ENCODE measurements at places on chromosomes 3 and 15.

DNA sequence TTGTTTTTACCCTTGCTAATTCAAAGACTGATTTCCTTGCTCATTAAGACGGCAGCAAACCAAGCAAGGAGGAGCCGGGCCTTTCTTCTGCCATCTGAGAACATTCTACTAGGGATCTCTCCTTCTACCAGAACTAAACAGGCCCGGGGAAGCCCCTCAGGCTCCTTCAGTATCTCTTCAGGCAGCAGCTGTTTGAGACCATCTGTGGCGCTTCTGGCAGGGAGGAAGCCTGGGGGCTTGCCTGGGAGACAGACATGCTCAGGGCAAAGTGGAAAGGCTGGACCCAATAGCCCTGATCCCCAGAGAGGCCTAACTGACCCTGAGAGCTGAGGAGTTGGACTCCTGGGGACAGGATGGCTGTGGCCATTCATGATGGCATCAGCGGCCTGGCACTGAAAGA, 67.9 kb downstream of the FEM1B start:
- DNase-seq: no peak

DNA sequence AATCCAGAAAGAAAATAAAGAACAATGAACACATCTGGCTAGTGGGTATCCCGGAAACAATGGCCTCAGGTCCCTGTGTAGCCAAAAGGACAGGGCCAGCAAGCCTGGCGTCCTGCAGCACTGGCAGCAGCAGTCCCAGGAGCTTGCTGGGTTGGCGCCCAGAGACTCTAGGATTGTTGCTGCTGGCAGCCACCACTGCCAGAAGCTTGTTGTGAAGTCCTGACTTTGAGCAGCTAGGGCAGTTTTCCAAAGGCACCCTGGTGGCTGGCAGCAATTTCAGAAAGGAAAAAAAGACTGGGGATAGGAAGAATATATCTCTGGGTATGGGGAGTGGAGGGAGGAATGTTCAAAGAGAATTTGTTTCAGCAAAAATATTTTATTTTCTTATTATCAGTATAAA, 11.3 kb downstream of the SHQ1 start:
- no peak for DNase-seq

DNA sequence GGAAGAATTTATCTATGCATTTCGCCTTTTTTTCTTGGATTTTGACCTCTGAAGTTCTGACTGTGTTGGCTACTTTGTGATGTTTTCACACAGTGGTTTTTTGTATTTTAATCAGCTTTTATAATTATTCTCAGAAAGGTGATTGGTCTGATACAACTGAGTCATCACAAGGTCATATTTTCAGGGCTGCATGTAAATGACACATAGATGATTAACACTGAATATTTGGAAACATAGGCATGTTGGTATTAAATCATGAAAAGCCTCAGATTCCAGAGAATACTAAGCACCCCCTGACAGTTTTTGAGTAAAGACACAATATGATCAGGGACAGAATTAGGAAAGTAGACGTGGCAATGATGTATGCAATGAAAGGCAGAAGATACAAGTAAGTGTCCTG, 175.5 kb upstream of the SLCO3A1 start:
- DNase-seq: no peak

DNA sequence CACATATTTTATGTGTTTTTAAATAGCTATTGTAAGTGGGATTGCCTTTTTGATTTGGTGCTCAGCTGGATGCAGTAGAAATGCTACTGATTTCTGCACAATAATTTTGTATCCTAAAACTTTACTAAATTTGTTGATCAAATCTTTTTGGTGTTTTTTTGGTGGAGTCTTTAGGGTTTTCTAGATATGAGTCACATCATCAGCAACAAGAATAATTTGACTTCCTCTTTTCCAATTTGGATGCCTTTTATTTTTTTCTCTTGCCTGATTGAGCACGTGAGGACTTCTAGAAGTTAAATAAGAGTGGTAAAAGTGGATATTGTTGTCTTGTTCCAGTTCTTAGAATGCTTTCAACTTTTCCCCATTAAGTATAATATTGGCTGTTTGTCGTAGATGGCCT, 51.3 kb downstream of the TLNRD1 start:
- no peak for DNase-seq

DNA sequence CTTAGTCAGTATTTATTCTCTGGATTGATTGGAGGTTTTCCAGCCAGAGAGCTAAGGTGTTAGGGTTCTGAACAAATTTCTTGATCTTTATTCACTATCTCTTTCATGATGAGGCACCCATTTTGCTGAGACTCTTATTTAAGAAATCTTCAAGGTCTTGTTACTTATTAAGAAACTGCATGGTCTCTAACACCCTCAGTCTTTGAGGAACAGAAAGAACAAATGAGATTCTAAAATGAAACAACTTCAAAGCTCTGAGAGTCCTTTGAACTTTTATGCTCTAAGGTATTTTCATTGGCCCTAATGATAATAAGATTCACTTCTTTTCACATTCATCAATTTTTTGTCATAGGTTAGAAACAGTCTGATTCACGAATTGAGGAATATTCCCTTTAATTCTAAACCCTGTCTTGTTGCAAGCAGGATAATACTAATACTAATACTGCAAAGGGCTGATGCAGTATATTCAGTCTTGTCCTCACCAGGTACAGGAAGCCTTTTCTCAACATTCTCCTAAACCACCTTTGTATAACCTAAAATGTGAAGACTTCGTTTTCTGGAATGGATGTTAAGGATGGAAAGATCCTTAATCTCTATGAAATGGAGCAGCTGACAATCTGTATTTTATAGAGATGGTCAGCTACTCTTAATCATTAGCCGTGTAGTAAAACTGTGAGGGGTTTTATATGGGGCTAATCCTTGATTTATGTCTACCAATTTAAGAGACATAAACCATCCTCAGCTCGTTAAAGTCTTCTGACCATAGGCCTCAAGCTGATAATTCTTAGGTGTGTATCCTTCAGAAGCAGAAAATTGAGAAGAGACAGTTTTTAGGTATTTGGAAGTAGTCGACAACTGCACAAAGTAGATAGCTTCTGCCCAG, 198.3 kb downstream of the OTOL1 start:
- DNase-seq: no peak

DNA sequence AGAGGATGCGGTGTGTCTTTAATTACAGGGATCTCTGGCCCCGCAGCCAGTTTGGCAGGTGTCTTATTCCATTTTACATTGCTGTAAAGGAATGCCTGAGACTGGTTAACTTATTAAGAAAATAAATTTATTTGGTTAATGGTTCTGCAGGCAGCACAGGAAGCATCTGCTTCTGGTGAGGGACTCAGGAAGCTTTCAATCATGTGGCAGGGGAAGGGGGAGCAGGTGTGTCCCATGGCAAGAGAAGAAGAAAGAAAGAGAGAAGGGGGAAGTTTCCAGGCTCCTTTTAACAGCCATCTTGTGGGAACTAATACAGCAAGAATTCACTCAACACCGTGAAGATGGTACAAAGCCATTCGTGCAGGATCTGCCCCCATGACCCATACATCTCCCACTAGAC, 128.0 kb upstream of the CRBN start:
- no peak for DNase-seq

DNA sequence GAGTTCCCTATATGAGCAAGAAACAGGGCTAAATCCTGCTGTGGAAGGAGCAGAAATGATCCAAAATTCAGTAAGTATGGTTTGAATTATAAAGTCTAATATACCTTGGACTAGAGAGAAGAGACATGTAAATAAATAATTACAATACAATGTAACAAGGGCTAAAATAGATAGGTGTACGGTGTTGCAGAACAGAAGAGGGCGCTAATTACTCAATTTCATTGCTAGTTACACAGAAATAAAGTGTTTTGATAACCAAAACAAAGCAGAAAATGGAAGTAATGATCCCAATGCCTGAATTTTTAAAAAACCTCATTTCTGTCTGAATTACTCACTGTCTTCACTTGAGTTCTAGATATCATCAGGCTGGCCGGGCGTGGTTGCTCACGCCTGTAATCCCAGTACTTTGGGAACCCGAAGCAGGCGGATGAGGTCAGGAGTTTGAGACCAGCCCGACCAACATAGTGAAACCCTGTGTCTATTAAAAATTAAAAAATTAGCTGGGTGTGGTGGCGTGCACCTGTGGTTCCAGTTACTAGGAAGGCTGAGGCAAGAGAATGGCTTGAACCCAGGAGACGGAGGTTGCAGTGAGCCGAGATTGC, 8.3 kb upstream of the PLCH1 start:
- DNase-seq: no peak

GRCh38 chr3:129567176-129567705, 24.3 kb downstream of the H1-8 start:
- DNase-seq: no peak

DNA sequence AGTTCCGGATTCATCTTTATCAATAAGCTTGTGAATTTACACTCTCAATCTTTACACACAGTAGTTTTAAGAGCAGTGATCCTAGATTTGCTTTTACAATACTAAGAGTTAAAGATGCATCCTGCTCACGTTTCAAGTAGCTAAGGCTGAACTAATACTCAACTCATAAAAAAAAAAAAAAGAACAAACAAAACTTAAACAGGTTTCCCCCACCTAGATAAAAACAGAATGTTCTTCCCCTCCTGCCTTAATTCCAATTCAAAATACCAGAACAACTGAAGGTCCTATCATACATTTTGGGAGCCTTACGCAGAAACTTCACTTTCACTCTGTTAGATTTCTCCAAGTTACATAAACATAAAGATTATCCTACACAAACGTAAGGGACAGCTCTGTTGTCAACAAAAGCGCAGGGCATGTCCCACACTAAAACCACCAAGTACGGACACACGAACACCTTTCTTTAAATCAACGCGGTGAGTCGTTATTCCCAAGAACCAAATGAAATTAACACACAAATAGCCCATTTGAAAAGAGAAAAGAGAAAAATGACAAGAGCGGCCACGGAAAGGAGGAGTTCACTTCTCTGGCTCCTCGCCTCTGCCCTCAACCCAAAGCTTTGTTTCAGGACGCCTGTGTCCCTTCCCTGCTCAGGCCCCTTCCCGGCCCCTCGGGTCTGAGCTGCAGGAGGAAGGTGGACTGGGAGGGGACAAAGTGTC, 941 bp downstream of the CBLB start:
- no peak for DNase-seq

- DNase-seq: no peak
Measured at GRCh38 chr3:161215185-161215584, 5.9 kb upstream of the NMD3 start.

DNA sequence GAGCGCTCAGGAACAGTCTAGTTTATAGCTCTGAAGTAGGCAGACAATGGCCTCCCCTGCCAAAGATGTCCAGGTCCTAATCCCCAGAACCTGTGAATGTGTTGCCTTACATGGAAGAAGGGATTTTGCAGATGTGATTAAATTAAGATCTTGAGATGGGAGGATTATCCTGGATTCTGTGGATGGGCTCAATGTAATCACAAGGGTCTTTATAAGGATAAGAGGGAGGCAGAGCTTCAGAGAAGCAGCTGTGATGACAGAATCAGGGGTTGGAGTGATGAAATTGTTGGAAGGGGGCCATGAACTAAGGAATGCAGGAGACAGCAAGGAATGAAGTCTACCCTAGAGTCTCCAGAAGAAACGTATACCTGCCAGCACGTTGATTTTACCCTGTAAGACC, 14.0 kb upstream of the GK5 start:
- DNase-seq: no peak

GRCh38 chr15:61243983-61244593, 15.0 kb upstream of the RORA start:
- no peak for DNase-seq

GRCh38 chr3:72957297-72957696, 39.3 kb upstream of the PPP4R2 start:
- DNase-seq: no peak

DNA sequence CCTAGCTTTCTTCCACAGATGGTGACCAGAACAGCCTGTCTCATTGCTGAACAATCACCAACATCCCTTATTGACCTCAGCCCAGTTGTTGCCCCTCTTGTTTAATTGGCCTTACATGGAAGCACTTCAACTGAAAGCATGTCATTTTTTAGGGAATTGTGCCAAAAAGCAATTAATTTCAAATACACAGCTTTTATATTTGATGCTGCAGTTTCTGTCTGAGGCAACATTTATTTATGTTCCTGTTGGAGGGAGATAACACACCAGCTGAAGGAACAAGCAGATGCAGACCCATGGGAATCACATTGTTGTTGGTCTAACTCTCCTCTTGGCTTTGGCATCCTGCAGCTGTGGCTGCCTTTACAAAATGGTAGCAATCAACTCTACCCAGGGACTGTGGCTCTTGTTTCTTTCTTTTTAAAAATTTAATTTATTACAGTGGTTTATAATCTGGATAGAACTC, 498.1 kb upstream of the RGMA start:
- DNase-seq: no peak

GRCh38 chr3:56792193-56792592, 9.6 kb downstream of the ARHGEF3 start:
- no peak for DNase-seq

- DNase-seq: no peak
Measured at GRCh38 chr15:89108835-89109234, 20.6 kb downstream of the ABHD2 start.

DNA sequence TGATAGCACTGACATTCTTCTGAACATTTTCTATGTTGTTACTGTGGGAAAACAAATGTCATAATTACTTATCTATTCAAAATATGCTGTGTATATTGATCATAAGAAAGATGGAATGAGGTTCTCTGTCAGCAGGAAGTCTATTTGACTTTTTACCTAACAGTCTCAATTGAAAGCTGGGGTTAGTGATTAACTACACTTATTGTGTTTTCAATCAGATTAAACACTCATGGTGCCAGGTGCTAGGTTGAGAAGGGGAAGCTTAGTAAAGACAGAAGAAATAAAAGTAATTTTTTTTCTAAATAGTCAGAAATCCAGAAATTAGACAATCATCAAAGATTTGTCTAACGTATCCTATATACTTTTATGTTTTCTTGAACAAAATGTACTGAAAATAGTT, 281.0 kb upstream of the NR2E3 start:
- no peak for DNase-seq

DNA sequence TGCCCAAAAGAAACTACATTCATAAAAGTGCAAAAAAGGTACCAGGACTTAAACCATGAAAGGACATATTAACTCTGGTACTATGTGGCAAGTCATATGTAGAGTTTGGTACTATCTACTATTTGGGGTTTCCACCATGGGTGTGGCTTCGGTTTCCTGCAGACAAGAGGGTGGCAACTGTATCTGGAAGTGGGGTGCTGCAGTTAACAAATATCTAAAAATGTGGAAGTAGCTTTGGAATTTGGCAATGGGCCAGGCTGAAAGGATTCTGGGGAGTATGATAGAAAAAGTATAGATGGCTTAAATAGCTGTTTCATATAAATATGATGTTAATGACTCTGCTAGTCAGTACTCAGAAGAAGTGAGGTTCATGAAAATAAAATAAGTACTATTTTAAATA, 44.0 kb downstream of the PLSCR2 start:
- DNase-seq: no peak

Measured in BJ (cell line).